ENCODE measurements at places on chromosomes 5 and 9. TPM values are rescaled to one million over a fixed set of nuclear protein-coding genes. Genes with fewer than 3 reads are reported as not detected.

DNA sequence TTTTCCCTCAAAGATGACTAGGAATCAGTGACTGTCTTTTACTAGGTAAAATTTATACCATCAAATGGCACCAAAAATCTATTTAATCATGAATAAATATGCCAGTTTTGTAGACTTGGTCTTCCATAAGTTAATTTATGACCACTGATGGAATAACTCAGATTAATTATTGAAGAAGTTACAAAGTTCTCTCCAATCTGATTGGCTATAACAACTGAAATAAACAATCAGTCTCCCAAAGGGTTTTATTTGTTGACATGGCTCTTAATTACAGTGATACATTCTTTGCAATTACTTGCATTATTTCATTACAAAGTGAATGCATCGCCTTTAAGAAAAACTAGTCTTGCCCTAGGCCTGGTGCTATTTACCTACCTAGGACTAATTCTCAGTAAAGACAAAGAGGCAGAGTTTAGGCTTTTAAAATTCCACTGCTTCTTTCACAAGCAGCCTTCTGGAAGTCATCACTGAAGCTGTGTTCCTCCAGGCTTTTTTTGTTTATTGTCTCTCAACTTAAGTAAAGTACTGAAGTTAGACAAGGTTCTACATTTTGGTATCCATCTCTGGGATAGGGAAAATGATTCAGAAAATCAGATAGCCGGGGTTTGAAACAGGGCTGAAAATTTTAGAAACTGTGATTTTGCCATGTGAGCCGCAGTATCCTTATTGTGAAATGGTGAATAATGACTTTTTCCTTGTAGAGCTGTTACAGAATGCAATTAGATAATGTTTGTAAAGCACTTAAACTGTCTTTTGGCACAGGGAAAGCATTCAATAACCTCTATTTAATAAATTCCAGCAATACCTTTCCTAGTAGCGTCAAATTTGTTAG, 2.5 kb downstream of the STOM start:
- H3K4me1 ChIP-seq: peaks cover 57% of the 10 kb centered on the region
- H3K36me3 ChIP-seq: no peaks in the 10 kb centered on the region
- peak overlapping the region; percentile 80 for H3K27ac ChIP-seq
- H3K4me3 ChIP-seq: peak overlapping the region; percentile 82
- H3K27me3 ChIP-seq: no peaks in the 10 kb centered on the region
- no peak for DNase-seq

Gene DBH
- total RNA-seq: not detected

- peaks cover 64% of the 10 kb centered on the region for H3K36me3 ChIP-seq
- no peaks in the 10 kb centered on the region for H3K27me3 ChIP-seq
- peaks cover 9% of the 10 kb centered on the region for H3K4me1 ChIP-seq
- H3K4me3 ChIP-seq: no peak overlapping the region
These were observed 136.4 kb downstream of the SAXO1 start for GRCh38 chr9:18896531-18897179.

GRCh38 chr5:124420952-124421351, 325.5 kb downstream of the ZNF608 start:
- H3K36me3 ChIP-seq: no peaks in the 10 kb centered on the region
- no peaks in the 10 kb centered on the region for H3K4me1 ChIP-seq
- no peak for DNase-seq
- no peaks in the 10 kb centered on the region for H3K27me3 ChIP-seq
- H3K4me3 ChIP-seq: no peak overlapping the region

Gene IFNA21
- not detected for total RNA-seq

GRCh38 chr9:84079994-84080393, 99.4 kb downstream of the RMI1 start:
- no peaks in the 10 kb centered on the region for H3K4me1 ChIP-seq
- no peak for DNase-seq
- no peak overlapping the region for H3K27ac ChIP-seq
- H3K4me3 ChIP-seq: no peak overlapping the region

DNA sequence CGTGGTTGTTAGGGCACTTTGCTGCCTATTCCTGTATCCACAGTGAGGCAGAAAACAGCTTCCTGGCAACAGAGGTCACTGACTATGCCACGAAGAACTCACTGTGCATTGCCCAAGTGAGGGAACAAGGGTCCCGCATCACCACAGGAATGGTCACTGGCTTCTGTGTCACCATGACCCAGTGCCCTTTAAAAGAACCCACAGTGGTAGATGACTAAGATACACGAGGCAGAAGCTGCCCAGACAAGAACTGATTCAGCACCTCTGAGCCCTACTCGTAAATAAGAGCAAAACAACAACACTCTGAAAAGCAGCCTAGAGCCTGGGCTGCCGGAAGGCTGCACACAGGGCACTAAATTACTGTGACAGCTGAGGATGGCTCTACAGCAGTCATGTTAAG, 236.6 kb upstream of the RASEF start:
- DNase-seq: no peak
- H3K36me3 ChIP-seq: no peaks in the 10 kb centered on the region
- H3K4me1 ChIP-seq: no peaks in the 10 kb centered on the region
- H3K27ac ChIP-seq: no peak overlapping the region

- H3K27me3 ChIP-seq: no peaks in the 10 kb centered on the region
- no peak overlapping the region for H3K4me3 ChIP-seq
- no peaks in the 10 kb centered on the region for H3K4me1 ChIP-seq
- DNase-seq: peak; percentile 72
- no peak overlapping the region for H3K27ac ChIP-seq
These were observed 24.0 kb upstream of the NDUFB6 start for GRCh38 chr9:32596936-32597335.

DNA sequence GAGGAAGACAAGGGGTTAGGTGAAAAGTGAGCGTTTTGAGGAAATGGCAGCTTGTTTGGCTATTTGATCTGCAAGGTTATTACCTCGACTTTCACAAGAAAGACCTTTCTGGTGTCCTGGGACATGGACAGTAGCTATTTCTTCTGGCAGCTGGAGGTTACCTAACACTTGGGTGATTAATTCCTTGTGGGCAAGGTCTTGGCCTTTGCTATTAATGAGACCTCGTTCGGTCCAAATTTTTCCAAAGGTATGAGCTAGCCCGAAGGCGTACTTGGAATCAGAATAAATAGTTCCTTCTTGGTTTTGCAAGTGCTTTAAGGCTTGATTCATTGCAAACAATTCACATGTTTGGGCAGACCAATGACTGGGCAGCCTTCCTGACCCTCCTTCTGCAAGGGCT, 4.9 kb downstream of the GTF3C5 start:
- peaks cover 14% of the 10 kb centered on the region for H3K4me1 ChIP-seq
- no peaks in the 10 kb centered on the region for H3K27me3 ChIP-seq
- no peak overlapping the region for H3K4me3 ChIP-seq
- DNase-seq: no peak
- peaks cover 3% of the 10 kb centered on the region for H3K36me3 ChIP-seq

DNA sequence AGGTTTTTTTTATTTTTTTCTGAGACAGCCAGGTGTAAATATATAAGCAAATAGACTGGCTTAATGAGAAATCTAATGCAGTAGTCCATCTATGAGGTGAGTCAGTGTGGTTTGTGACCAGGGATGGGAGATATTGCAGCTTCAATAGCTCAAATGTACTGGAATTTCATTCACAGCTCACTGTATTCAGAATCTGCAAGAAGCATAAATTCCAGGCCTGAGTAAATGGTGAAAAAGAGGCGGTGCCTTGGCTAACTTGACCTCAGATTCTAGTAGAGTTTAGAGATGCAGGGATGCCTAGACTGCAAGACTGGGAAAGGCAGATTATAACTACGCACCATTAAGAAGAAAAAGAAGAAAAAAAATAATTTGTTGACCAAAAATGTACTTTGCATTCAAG, 151.9 kb upstream of the SMC2 start:
- H3K4me3 ChIP-seq: no peak overlapping the region
- no peak overlapping the region for H3K27ac ChIP-seq

GRCh38 chr5:139482050-139482889, at the start of gene STING1:
TSS of gene STING1 (minus strand) at chr5:139482758. CDS start at chr5:139481704, 1,054 bp downstream.
- H3K36me3 ChIP-seq: peaks cover 26% of the 10 kb centered on the region
- no peaks in the 10 kb centered on the region for H3K27me3 ChIP-seq
- peaks cover 24% of the 10 kb centered on the region for H3K4me1 ChIP-seq
- peak within 1 kb of the TSS; percentile 98 for H3K27ac ChIP-seq

Gene F2RL2
- 1.5 TPM for total RNA-seq

Gene SELENOP
- total RNA-seq: 171 TPM

DNA sequence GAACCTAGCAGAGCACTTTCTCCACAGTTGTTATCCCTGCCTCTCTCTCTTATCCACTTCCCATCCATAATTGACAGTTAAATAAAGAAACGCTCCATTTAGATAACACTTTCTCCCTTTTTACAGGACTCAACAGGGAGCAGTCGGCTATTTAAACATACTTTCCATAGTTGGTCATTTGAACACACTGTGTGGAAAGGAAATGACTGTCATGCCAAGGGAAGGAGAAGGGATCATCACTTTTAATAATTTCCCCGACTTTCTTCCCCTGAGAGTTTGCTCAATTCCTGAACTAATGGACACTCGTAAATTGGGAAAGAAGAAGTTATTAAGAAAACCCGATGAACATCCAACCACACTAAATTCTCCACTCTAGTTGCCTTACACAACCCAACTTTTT, 400.8 kb upstream of the PTGER4 start:
- no peak overlapping the region for H3K27ac ChIP-seq
- H3K36me3 ChIP-seq: no peaks in the 10 kb centered on the region
- H3K4me3 ChIP-seq: no peak overlapping the region

- no peak overlapping the region for H3K27ac ChIP-seq
- no peak overlapping the region for H3K4me3 ChIP-seq
These were observed 2.1 kb downstream of the ECSCR start for GRCh38 chr5:139460455-139460854.

Gene HTR1A
- not detected for total RNA-seq

DNA sequence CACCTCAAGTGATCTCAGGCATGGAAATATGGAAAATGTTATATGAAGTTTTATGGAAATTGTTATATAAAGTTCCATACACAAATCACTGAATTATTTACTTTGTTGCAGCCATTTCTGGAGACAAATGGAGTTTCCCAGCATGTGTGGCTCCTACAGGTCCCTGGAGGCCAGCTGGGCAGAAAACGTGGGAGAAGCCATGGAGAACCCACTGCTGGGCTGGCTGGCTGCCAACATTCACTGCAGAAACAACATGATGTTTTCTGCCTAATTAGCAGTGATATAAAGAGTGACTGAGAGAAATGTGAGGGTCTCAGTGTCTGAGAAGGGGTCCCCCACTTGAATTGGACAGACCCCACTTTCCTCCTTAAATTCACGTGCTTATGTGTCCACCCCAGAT, 208.8 kb upstream of the IRX2 start:
- no peaks in the 10 kb centered on the region for H3K36me3 ChIP-seq
- H3K4me1 ChIP-seq: no peaks in the 10 kb centered on the region
- H3K27me3 ChIP-seq: no peaks in the 10 kb centered on the region
- DNase-seq: no peak
- no peak overlapping the region for H3K27ac ChIP-seq
- H3K4me3 ChIP-seq: no peak overlapping the region

DNA sequence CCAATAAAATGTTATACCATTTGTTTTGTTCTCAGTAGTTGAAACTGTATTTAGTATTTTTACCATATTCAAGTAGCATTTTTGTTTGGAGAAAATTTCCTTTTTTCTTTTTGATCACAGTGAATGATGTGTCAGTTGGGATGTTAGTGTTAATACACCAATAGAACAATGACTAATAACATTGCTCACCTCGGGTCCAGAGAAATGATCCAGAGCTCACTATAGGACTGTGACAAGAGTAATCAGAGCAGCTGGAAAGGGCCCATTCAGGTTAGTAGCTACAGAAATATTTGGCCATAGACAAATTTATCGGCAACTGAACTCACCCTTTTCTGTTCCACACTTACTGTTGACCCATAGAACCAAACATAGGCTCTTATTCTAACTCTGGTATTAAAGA, 989.2 kb downstream of the TLE4 start:
- H3K4me1 ChIP-seq: no peaks in the 10 kb centered on the region
- no peak overlapping the region for H3K27ac ChIP-seq
- no peaks in the 10 kb centered on the region for H3K27me3 ChIP-seq
- H3K36me3 ChIP-seq: no peaks in the 10 kb centered on the region

Gene ARHGAP26
- 6.2 TPM for total RNA-seq

DNA sequence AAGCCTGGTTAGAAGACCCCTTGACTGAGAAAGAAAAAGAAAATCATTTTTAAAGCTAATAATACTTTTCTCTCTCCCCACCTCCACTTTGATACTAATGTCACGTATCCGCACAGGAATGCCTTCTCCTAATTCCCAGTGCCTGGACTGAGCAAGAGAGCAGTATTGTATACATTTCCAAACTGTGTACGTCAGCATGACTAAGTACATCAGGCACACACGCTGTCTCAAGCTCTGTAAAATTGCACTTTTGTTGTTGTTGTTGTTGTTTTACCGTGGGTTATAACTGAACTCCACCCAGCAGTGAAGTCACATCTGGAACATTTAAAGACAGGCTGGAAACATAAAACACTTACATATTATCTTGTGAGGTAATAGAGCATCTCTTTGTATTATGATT, 407.6 kb downstream of the DNAH5 start:
- DNase-seq: no peak
- H3K27ac ChIP-seq: no peak overlapping the region
- no peaks in the 10 kb centered on the region for H3K36me3 ChIP-seq
- no peaks in the 10 kb centered on the region for H3K27me3 ChIP-seq
- no peaks in the 10 kb centered on the region for H3K4me1 ChIP-seq

- no peak overlapping the region for H3K27ac ChIP-seq
- H3K4me1 ChIP-seq: no peaks in the 10 kb centered on the region
- H3K4me3 ChIP-seq: no peak overlapping the region
- H3K27me3 ChIP-seq: no peaks in the 10 kb centered on the region
- DNase-seq: no peak
These were observed 116.5 kb upstream of the FBXL7 start for GRCh38 chr5:15383469-15383868.

- no peaks in the 10 kb centered on the region for H3K4me1 ChIP-seq
- no peak overlapping the region for H3K27ac ChIP-seq
- no peaks in the 10 kb centered on the region for H3K36me3 ChIP-seq
- no peak for DNase-seq
These were observed 25.2 kb upstream of the HSD17B4 start for GRCh38 chr5:119427060-119427459.

DNA sequence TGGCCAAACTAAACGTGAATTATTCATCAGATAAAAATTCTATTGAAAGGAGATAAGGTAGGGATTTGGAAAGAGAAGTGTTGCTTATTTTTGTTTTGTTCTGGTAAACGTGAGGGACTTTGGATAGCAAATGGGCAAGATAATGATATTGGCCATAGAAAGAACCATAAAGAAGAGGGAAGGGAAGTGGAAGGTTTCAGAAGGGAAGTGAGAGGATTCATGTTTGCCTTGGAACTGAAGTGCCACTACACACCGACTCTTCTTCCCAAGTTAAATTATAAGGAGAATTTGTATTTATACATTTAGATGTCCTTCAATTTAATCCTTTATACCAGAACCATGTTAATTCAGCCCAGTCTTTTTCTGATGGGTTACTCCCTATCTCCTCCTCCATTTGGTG, 42.1 kb upstream of the TAF11L2 start:
- no peak for DNase-seq
- no peaks in the 10 kb centered on the region for H3K36me3 ChIP-seq
- H3K4me1 ChIP-seq: no peaks in the 10 kb centered on the region
- H3K4me3 ChIP-seq: no peak overlapping the region
- H3K27me3 ChIP-seq: peaks cover 2% of the 10 kb centered on the region

Gene PCDHA6
- total RNA-seq: 1.1 TPM

- DNase-seq: no peak
- peak overlapping the region; percentile 23 for H3K27ac ChIP-seq
- no peaks in the 10 kb centered on the region for H3K36me3 ChIP-seq
- peak overlapping the region; percentile 21 for H3K4me3 ChIP-seq
- H3K27me3 ChIP-seq: no peaks in the 10 kb centered on the region
These were observed 7.4 kb upstream of the ADAM19 start for GRCh38 chr5:157582731-157583620.

Gene ROPN1L
- 0.59 TPM for total RNA-seq

Gene PALM2AKAP2
- total RNA-seq: 19.4 TPM

Measured in osteoblast (primary cell).